NCI-H187 treated with DMSO at 0.1 percent for 48 hours (cell line): ENCODE measurements at places on chromosomes 6 and 20.

- no peak for DNase-seq
Observed at GRCh38 chr20:39258253-39258652, 296.1 kb downstream of the DHX35 start.

DNA sequence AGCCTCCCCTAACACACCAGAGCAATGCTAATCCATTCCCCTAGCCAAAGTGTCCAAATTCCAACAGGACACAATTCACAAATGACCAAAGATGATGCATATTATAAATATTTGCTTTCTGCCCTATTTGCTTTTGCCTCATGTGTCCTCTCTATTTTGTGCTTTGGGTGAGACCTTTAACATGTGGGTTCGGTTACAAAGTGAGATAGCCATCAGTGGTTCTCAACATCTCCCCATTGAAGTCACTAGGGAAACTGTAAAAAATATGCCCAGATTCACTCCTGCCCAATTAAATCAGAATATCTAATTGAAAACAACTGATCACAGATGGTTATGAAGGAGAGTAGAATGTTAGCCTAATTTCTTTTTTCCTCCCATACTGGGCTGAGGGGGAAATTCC, 159.2 kb downstream of the MTFR2 start:
- DNase-seq, result no peak

GRCh38 chr6:33405386-33405940, 5.4 kb upstream of the PHF1 start:
- DNase-seq, result no peak

DNA sequence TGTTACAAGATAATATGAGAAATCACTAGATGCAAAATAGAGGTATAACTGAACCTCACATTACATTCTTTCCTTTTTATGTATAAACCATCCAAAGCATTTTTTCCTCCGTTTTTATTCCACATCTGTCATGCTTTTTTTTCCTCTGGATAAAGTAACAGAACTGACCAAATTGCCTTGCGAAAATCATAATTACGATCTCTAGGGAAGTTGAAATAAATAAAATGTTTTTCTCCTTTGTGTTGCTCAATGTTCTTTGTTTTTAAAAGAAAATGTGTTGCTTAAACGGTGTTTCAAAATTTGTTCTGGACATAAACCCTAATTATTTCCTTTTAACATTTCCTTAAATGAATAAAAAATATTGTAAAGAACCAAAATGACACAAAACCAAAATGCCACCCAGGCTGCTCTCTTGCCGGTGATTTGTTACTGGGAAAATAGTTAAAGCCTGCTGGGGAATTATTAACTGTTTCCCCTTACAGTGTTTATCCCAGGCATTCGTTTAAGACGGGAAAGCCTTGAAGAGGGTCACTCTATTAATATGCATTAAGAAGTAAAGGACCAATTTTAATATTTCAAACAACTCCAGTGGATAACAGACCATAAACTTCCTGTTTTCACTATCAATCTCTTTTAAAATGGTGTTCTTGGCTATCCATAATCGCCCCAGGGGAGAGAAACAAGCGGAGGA, 1.7 kb upstream of the ADGRB3 start:
- DNase-seq, result no peak

GRCh38 chr6:127186889-127187288, 68.4 kb downstream of the RSPO3 start:
- no peak for DNase-seq

DNA sequence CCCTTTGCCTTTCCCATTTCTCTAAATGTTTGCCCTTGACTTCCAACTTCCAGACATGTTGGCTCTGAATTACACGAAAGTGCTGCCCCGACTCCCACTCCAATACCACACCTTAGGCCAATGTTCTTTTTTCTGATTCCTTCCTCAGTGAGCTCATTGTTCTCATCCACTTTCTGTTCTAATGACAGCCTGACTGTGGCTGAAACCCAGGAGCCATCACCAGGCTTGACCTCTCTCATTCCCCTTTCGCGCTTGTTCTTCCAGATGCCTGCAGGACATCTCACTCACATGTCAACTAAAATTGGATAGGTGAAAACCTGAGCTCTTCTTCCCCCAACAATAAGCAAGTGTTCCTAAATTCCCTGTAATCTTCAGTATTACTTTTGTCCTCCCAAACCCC, 40.4 kb downstream of the PTPRK start:
- no peak for DNase-seq
